ENCODE measurements at places on chromosomes 12 and 14.
A peak's percentile ranks its signal among the peaks of the same experiment; 100 is the strongest.

GRCh38 chr14:73208390-73208789 lies 28.9 kb upstream of the PAPLN start:
- no peak for DNase-seq

GRCh38 chr12:11697670-11698387 lies 48.4 kb downstream of the ETV6 start:
- no peak for DNase-seq

DNA sequence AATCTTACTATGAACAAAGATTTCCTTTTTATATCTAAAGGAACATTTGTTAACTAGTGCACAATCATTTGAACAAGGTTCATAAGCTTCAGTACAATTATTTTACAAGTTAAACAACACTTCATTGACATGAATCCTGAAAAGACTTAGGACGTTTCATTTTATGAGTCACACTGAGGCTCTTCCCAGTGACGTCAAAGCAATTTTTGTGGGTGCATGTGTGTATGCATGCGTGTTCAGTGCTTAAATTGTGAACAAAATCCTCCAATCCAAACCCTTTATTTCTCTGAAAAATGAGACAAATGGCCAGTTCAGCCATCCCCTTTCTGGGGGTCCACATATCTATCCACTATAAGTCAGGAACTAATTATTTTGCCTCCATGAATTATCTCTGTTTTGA lies 2.9 kb downstream of the LMNTD1 start:
- DNase-seq = no peak

DNA sequence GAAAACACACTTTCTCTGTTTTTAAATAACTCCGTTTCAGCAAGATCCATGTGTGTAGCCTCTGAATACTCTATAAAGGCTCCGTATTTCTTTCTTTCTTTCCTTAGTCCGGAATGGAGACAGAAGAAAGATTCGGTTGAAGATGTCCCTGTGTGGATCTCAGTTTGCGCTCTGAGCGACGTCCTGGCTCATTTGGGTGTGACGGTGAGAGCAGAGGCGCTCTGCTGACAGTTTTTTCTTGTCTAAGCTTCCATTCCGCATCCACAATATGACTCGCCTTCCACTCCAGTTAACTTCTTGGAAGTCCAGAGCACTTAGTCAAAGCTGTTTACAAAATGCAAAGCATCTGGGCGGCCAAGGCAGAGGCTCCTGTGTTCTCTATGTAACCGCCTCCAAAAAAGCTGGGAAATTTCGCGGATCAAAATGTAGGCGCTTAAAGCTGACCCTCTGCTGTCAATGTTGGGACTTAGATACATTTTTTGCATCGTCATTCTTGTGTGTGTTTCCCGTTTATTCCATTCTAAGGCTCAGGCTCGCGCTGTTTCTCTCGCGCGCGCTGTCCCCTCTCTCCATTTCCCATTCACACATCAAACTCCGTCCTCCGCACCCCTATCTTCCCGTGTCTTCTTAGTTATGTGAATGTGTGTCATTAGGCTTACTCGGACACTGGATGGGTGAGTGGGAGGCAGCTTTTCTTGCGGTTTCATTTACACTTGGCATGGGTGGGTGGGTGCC lies 880 bp upstream of the FLRT2 start:
- DNase-seq = no peak

GRCh38 chr12:119012179-119012578 lies 30.8 kb downstream of the SRRM4 start:
- no peak for DNase-seq

DNA sequence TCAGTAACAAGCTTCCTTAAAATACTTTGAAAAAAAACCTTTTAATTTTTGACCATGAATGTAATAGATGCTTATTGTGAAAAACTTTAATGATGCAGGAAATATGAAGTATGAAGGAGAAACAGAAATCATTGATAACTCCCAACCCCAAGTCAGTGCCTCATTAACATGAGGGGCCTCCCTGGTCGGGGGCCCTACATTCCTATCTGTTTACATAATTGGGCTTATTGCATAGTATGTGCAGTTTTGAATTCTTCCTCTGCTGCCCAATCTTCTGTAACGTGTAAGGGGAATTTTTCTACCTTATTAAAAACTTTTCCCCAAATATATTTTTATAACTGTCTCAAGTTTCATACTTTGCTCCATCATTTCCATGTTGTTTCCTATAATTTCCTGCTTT lies 63.0 kb downstream of the SLC25A47 start:
- DNase-seq = no peak

- DNase-seq = no peak
Measured at GRCh38 chr14:82488473-82488872, 954.8 kb upstream of the SEL1L start.

- no peak for DNase-seq
Measured at GRCh38 chr12:105574056-105574715, 243.7 kb downstream of the C12orf75 start.

- peak; percentile 37 for DNase-seq
Measured at GRCh38 chr12:50517421-50518048, 12.8 kb downstream of the DIP2B start.

DNA sequence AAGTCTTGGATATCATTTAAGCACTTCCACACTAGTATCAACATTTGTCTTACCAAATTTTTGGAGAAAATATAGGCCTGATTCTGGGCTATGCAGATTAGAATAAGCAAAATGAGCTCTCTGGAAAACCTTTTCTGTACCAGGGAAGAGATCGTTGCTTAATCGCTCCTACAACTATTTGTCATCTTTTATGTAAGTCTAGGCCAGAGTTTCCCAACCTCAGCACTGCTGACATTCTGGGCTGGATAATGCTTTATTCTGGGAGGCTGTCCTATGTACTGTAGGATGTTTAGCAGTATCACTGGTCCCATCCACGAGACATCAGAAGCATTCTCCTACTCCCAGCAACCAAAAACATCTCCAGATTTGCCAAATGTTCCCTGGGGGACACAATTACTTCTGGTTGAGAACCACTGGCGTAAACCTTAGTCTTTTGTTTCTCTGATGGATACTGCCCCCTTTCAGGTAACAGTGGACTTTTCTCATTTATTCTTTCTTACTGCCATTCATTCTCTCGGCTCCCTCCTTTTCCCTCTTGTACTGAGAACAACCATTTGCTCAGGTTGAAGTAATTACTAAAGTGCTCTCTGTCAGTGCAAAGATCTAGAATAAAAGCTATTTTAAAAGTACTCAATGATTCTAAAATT lies 316.9 kb upstream of the E2F7 start:
- no peak for DNase-seq

- DNase-seq = no peak
Measured at GRCh38 chr14:102087762-102088011, 843 bp upstream of the HSP90AA1 start.

- no peak for DNase-seq
Measured at GRCh38 chr14:28012629-28013415, 753.8 kb upstream of the FOXG1 start.

GRCh38 chr12:11987901-11988300 lies 82.8 kb upstream of the BCL2L14 start:
- no peak for DNase-seq

- DNase-seq = no peak
Measured at GRCh38 chr12:94545935-94546771, 86.5 kb upstream of the CEP83 start.

DNA sequence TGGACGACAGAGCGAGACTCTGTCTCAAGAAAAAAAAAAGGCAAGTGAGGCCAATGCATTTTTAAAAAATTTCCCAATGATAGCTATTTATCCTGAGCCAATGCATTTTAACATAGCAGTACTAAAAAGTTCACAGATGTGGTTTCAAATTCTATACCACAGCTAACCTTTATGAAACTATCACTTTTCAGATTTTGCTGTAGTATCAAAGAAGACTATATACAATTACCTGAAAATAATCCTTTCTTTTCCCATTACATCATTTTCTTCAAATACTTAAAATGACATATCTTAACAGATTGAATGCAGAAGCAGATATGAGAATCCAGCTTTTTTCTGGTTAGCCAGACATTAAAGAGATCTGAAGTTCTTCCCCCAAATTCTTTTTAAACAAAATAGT lies 13.2 kb downstream of the ATF7 start:
- no peak for DNase-seq

DNA sequence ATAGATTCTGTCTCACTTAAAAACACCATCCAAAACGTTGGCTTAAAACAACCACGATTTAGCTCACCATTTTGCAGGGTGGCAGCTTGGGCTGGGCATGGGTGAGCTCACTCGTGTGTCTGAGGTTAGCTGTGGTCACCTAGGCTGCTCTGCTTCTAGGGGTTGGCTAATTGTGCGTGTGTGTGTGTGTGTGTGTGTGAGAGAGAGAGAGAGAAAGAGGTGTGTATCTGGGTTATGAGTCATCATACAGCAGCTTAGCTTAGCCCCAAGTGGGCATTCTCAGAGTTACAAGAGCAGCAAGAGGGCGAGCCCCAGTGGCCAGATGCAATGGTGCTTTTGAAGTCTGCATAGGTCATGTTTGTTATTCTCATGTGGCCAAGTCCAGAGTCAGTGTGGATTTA lies 6.0 kb downstream of the FBXW8 start:
- peak; percentile 56 for DNase-seq

DNA sequence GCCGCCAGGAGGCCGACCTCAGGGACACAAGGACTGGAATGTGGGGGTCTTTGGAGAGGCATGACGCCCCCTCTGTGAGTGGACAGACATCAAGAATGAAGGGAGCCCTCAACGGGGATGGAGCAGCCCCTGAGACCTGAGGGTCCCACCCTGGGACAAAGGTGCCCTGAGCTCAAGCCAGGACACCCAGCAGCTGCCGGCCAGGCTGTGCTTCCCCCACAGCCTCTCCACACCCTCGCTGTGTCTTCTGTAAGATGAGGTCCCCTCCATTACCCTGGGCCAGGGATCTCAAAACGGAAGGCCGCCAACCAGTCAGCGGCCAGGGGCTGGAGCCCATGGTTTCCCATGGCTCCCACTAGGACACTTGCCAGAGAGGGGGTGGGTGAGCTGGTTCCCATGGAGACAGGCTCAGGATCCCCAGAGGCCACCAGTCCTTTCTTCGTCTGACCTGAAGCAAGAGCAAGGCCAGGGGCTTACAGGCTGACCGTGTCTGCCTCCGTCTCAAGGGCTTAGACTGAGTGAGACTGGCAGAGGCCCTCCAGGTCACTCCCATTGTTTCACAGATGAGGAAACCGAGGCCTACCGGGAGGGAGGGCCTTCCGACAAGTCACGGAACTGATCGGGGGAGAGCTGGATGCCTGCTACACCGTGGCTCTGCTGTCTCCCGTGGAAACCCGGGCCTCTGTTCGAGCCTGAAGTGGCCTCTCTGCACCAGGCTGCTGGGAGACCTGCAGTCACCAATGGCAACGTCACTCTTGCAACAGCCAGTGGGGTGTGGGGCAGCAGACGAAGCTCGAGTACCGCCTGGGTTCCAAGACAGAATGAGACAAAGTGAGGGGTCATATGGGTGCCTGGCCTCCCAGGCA lies 91.7 kb upstream of the DIO3 start:
- DNase-seq = no peak

GRCh38 chr12:6551496-6552139 lies 4.2 kb downstream of the IFFO1 start:
- DNase-seq = no peak

DNA sequence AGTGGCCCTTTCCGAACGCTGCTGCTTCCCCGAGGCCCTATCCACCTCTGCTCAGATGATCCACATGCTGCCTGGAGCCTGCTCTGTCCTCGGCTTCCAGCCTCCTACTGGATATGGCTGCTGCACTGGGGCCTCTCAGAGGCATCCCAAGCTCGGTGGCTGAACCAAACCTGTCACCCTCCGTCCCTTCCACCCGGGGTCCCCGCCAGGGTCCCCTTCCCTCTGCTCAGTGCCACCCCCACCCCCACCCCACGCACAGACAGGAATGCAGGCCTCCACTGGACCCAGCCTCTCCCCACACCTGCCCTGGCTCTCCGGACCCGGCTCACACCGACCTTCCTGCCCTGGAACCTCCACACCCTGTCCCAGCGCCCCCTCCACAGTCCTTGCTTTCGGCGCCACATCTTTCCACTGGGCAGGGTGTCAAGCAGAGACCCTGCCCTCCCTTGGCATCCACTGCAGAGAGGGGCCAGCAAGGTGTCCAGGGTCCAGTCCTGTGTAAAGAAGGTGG lies 6.1 kb downstream of the CEP170B start:
- no peak for DNase-seq

- peak; percentile 83 for DNase-seq
Measured at GRCh38 chr12:12441843-12442461, 85.1 kb downstream of the BORCS5 start.

GRCh38 chr14:85279407-85279806 lies 250.5 kb upstream of the FLRT2 start:
- no peak for DNase-seq

- DNase-seq = no peak
Measured at GRCh38 chr12:68335462-68335861, 3.3 kb upstream of the MDM1 start.

DNA sequence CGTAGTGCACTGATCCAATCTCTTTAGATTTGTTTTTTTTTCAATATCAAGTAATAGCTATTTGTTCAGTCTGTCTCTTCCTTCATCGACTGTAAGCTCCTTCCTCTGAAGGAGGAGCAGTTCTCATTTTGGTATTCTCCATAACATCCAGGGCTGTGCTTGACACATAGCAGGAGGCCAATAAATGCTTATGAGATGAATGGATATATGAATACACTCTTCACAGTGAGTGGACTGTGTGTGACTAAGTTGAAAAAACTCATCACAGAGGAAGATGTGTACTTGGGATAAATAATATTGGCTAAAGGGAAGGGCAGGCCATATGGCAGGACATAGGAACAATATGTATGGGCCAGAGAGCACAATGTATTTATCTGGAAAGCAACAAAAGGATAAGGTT lies 205.3 kb upstream of the PRICKLE1 start:
- DNase-seq = no peak

GRCh38 chr14:94373708-94374107 lies 14.7 kb downstream of the SERPINA1 start:
- no peak for DNase-seq

DNA sequence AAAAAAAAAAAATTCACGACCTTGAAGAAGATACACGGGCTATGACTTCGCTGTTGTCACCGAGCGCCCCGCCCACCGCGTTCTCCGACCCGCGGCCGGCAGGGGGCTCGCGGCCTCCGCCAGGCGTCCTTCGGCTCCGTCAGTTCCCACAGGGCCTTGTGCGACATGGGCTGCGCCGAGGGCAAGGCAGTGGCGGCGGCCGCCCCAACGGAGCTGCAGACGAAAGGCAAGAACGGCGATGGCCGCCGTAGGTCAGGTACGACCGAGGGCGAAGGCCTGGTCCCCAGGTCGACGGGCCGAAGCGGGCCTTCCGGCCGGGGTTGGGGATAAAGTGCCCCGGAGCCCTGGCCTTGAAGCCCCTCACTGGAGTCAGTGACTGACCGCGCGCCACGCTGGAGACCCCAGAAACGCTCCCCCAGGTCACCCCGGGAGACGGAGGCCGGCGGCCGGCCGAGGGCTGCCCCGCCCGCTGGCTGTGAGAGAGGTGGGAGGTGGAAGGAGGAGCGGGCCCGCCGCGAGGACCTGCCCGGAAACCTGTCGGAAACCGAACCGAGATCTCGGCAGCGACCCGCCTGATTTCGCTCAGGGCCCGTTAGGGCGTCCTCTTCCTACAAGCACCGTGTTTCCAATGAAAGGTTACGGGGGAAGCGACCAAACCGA lies at the start of gene TXNRD1:
Gene TXNRD1 (plus strand): TSS at position 142 of the 660 bp plus-strand sequence. CDS start 24 bp downstream, at position 166.
- peak; percentile 86 for DNase-seq

DNA sequence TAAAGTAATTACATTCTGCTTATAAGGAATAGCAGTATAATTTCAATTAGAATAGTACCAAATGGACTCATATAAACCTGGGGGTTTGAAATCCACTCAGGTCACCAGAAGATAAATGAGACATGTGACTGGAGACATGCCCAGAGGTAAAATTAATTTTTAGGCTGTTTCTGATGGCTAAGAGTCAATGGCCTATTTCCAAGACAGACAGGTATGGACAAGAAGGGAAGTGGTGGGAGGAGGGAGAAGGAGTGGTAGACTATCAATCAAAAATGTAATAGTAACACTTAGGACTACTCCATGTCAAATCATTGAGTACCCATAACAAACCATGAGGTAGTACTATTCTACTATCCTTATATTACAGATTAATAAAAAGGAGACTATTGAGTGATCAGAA lies 544.0 kb downstream of the GALC start:
- no peak for DNase-seq

All from CD4-positive, alpha-beta T cell treated with Interleukin-15 for 4 hours (primary cell).